GM10248 (cell line): ENCODE measurements at places on chromosomes 5 and 9.
A peak's percentile ranks its signal among the peaks of the same experiment; 100 is the strongest.

GRCh38 chr5:41795125-41795524 is 75.1 kb downstream of the OXCT1 start:
- no peak for DNase-seq

DNA sequence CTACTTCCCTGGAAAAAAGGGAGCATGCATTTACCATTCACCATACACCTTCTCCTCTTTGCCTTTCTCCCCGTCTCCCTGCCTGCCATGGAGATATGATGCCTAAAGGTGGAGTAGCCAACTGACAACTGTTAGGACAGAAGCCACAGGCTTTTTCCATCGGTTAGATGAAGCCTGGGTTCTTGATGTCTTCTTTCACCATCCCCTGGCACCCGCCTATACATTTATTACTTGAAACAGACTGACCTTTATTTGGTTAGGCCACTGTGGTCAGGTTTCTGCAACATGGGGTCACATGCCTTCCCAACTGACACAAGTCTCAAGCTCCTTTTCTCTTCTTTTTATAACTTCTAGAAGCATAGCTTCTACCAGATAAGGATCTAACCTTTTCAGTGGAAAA is 7.1 kb downstream of the LCP2 start:
- DNase-seq, result no peak

DNA sequence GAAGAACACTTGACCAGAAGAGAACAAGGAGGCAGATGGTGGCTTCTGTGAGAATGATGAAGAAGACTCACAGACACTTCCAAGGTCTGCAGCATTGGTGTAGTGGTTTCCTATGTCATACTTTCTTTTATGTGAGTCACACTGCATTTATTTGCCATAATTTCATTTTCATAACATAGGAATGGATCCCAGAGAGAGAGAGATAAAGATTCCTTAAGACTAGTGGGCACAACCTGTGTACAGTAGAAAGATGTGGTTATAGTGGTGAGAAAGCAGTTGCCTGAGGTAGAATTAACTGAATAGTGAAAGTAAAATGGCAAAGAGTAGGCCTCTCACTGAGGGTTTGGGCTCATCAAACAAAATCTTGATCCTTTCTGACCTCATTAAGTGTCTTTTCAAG is 7.6 kb upstream of the CCDC152 start:
- DNase-seq, result no peak

- DNase-seq, result peak; percentile 77
Measured at GRCh38 chr9:130235558-130236435, 29.8 kb upstream of the HMCN2 start.

DNA sequence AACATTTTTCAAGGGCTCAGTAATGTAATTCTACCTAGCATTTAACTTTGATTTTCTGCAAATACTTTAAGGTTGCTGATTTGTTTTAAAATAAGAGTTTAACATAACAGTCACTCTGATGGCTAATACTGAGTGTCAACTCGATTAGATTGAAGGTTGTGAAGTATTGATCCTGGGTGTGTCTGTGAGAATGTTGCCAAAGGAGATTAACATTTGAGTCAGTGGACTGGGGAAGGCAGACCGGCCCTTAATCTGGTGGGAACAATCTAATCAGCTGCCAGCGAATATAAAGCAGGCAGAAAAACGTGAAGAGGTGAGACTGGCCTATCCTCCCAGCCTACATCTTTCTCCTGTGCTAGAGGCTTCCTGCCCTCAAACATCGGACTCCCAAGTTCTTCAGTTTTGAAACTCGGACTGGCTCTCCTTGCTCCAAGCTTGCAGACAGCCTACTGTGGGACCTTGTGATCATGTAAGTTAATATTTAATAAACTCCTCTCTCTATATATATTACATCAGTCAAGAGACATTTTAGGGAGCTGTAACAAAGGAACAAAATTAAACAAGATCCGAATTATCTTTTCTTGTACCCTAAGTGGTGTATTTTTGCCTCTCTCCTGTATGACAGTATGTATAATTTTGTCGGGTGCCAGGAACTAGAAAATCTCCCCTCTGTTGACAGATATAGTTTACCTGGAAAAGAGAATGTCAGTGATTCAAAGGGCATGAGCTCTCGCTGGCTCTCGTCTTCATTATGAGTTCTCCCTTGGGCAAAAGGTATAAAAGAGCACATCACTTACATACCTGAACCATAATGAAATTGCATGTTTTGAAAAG is 576.1 kb downstream of the LRRC70 start:
- no peak for DNase-seq
